ENCODE measurements at places on chromosomes 7 and 10.

- no peak for DNase-seq
Observed at GRCh38 chr7:44534087-44534486, 7.0 kb downstream of the NPC1L1 start.

DNA sequence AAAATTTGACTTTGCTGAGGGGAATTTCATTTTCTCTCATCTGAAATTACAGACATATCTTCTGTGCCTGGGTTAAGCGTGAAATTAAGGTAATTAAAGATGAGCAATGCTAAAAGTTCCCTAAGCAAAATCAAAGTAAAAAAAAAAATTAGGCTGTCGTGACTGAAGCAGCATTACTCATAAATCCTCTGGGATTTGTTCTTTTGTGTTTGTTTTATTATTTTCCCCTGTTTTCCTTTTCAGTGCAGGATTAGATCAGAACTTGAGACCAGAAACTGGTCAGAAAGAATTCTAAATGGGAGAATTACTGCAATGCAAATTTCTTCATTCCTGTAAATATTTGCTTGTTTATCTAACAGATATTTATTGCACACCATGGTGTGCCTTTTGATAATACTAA is 141.4 kb upstream of the BET1 start:
- no peak for DNase-seq

- DNase-seq, result no peak
Observed at GRCh38 chr10:122637376-122637775, 62.3 kb downstream of the C10orf120 start.

- DNase-seq, result no peak
Observed at GRCh38 chr10:132373241-132373955, 23.6 kb upstream of the PWWP2B start.

- no peak for DNase-seq
Observed at GRCh38 chr7:2523461-2523936, 3.9 kb downstream of the LFNG start.

GRCh38 chr7:100483090-100483721 is 521 bp upstream of the NYAP1 start:
- DNase-seq, result peak; percentile 83

DNA sequence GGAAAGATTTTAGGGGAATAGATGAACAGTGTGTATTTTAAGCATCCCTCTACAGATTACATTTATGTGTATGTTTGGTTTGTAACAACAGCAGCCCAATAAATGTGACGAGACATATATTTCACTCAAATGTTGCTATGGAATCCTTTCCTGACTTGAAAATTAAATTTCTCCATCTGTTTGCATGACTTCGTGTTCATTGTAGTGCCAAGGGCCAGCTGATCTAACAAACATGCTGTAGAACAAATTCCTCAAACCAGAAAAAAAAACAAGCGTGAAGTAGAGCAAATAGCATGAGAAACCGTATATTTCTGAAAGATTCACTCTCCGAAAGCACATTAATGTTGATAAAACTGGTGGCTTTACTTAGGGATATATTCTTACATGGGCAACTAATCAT is 87.8 kb downstream of the NRCAM start:
- no peak for DNase-seq
